DND-41 (cell line): ENCODE measurements at places on chromosomes 4 and X.

DNA sequence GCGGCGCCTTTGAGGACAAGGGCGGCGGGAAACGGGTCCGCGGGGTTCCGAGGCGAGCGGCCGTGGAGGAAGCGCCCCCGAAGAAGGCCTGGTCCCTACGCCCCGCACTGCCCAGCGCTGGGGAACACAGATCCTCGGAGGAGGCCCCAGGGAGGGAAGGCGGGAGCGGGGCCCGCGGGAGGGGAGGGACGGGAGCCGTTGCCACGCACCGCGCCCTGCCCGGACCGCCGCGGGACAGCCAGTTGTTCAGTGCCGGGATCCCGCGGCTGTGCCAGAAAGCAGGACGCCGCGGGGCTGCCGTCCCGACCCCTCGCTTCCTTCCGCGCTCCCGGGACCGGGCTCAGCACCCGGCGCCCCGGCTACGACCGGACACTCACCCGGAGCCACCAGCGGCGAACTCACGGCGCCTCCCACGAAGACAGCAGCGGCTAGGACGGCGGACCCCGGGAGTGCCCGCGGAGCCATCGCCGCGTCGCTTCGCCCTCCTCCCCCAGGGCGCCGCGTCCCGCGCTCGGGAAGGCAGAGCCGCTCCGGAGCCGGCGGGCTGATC lies 278 bp downstream of the RELL1 start:
- DNase-seq: peak; percentile 55

DNA sequence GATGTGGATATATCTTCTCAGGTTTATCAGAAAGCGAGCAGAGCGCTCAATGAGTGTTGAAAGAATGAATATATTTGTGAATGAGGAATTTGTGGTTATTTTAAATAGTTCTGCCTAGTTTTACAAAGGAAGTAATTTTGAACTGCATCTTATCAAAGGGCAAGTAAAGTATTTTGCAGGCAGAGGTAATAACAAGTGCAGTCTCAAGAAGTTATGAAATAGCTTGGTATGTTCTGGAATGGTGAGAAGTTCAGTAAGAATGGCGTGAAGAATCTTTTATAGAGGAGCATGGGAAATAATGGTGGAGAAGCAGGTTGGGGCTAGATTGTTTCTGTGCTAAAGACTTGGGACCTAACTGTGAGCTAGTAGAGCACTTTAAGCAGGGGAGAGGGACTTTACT lies 10.9 kb downstream of the TMA16 start:
- DNase-seq: no peak

DNA sequence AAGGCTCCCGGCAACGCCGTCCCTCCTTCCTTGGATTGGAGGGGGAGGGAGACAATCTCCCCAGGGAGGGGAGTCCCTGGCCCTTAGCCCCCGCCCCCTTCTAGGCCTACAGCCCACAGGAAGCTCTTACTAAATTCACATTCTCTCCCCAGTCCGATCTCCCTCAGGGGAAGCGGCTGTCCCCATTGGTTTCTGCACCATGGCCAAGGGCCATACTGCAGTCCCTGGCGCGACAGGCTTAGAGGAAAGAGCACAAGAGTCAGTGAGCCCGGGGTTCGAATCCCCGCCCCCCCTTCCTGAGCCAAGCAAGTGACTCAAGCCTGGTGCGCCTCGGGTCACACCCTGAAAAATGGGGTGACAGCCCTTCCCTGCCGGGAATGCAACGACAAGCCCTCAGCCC lies 1.1 kb downstream of the ABLIM2 start:
- no peak for DNase-seq

DNA sequence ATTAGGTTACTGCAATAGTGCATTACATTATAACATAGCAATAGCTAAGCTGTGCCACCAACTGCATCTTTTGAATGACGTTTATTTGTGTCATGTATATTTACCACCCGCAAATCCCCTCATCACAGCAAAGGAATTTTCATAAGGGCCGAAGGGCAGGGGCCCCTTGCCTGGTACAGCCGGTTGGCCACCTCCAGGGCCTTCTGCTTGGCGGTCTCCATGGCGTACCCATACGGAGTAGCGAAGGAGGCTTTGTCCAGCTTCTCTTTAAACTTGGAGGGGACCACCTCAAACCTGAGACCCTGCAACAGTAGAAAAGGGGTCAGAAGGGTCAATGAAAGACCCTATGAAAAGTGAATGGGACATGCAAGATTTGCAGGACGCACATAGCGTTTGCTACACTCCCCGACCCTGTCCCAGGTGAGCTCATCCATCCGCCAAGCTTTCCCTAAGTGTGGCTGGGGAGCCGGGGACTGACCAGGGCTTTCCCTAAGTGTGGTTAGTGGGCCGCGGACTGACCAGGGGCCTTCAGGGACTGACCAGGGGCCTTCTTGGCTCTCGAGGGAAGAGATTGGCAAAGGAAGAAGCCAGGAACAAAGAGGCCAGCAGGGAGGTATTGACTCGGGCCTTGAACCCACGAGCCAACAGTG lies 10.6 kb downstream of the ASMTL start:
- DNase-seq: peak; percentile 4

GRCh38 chr4:8688041-8688907 lies 95.7 kb downstream of the CPZ start:
- no peak for DNase-seq

- DNase-seq: peak; percentile 7
Observed at GRCh38 chr4:83320548-83320947, 14.1 kb downstream of the HPSE start.

DNA sequence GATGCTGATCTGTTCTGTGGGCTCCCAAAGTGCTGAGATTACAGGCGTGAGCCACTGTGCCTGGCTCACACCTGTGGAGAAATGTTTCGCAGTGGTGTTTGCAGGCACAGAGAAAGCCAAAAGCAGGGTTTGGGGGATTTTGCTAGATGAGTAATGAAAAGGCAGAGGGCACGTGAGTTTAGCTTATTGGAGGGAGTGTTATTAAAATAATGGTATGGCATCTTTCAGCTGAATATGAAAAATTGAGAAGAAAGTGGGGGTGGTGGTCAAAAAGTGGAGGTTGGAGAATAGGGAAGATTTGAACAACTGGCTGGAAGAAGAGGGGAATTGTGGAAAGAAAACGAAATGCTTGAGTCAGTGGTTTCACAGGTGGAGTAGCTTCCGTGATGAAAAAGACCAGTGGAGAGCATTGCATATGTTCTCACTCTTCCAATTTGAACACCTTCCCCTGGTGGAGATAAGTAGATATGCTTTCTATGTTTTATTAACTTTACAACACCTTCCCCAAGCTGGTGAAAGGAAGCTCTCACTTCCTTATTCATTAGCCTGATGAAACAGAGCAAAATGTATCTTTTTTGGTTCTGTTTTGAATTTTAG lies 1.1 kb upstream of the CHST7 start:
- DNase-seq: no peak

DNA sequence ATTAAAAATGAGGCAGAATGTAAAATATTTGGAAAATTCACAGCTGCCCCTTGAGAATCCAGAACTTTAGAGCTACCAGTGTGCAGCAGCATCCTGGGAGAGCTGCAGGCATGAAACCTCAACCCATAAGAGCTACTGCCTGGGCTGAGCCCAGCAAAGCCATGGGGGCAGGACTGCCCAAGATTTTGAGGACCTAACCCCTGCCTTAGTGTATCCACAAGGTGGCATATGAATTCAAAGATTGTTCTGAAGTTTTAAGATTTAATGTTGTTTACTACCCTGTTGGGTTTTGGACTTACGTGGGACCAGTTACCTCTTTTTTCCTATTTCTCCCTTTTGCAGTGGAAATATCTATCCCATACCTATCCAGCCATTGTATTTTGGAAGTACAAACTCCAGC lies 26.4 kb downstream of the CASP6 start:
- no peak for DNase-seq

GRCh38 chr4:138178566-138178965 lies 63.6 kb downstream of the SLC7A11 start:
- no peak for DNase-seq

DNA sequence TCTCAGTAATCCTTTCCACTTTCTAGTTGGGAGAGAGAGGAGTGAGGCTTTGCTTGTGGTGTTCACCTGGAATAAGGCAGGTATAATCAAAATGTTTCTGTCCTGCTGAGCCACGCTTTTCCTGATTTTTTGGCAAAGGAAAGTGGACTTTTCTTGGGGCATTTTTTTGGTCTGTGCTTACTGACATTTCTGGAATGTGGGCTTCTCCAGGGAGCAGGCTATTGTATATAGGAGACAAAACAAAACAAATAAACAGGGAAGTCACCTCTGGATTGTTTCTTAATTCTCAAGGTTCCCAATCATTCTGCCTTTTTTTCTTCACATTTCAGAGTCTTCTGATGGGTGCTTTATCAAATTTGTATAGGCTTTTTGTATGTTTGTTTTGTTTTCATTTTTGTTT lies 25.7 kb upstream of the RP2 start:
- DNase-seq: no peak

DNA sequence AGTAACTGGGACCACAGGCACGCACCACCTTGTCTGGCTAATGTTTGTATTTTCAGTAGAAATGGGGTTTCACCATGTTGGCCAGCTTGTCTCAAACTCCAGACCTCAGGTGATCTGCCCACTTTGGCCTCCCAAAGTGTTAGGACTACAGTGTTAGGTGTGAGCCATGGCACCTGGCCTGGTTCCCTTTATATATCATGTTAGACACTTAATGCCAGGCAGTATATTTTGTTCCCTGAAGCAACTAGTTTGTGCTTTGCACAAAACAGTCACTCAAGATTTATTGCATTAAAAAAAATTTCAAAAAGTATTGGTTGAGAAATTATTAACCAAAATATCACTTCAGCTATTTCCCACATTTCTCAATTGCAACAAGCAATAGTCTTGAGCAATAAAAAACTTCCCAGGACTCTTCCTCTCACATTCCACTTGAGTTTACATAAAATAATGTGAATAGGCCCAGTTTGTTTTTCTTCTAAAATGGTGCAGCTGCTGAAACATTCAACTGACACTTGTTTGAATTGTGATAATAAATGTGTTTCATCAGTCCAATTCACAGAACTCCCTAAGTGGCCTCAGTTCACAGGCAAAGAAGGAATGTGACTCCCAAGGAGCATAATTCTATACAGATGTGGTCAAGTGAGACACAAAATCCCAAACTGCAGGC lies 22.7 kb downstream of the CXCL1 start:
- DNase-seq: no peak

- DNase-seq: no peak
Observed at GRCh38 chrX:19870710-19871490, 16.5 kb downstream of the SH3KBP1 start.

GRCh38 chrX:13498238-13498637 lies 71.2 kb upstream of the EGFL6 start:
- no peak for DNase-seq

GRCh38 chr4:8468746-8469535 lies 28.4 kb downstream of the TRMT44 start:
- DNase-seq: peak; percentile 47

DNA sequence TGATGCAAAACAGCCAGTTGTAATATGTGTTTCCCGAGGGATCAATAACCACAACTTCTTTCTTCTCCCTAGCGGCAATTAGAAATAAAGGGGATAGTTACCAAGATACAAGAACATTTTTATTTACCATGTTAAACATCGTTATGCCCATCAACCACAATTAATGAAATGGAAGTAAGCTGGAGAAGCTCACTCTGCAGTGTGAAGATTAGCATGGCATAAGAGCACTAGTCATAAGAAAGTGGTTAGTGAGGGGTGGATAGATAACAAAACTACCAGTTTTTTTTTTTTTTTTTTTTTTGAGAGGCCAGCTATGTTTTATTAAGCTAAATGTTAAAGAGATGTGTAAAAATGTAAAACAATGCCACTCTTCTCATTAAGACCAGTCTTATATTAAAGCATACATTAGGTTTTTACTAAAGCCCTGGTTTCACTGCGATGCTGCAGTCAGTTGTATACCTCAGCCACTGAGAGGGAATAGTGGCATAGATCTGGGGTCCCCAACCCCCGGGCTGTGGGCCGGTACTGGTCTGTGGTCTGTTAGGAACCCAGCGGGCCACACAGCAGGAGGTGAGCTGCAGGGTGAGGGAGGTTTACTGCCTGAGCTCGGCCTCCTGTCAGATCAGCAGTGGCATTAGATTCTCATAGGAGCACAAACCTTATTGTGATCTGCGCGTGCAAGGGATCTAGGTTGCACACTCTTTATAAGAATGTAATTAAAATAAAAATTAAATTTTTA lies 27.9 kb upstream of the NFXL1 start:
- DNase-seq: no peak

- no peak for DNase-seq
Observed at GRCh38 chr4:174279433-174280155, 3.9 kb downstream of the FBXO8 start.

- DNase-seq: peak; percentile 56
Observed at GRCh38 chrX:121308276-121308805, 260.9 kb downstream of the GLUD2 start.

GRCh38 chrX:545452-545885 lies 85.1 kb upstream of the SHOX start:
- DNase-seq: no peak

DNA sequence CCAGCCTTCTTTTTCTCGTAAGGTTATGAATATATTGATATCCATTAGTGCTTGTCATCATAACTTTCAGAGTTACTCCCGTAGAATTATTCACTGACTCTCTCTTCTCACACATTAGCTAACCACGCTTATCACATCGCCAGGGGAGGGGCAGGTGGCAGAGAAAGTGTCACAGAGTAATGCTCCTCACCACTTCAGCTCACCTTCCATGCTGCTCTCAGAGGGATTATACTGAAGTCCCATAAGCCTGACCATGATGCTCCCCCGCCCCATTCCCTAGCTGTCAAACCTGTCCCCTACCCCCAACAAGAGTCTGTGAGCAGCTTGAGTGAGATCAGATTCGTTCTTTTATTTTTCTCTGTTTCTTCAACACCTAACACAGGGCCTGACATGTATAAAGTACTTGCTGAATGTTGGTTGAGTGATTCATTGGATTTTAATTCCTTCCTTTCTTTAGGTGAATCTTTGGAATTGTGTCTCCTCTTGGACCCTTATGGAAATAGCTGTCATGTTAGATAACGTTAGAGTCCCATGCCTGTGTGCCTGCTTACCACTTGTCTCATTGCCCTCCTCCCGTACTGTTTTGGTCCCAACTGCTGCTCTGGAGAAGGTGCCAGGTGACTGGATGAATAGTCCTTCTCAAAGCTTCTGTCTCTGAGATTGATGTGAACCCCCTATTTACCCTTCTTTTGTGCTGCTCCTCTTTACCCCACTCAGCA lies 55.1 kb downstream of the RS1 start:
- DNase-seq: no peak

GRCh38 chr4:157961229-157961990 lies 211.4 kb downstream of the GASK1B start:
- no peak for DNase-seq

DNA sequence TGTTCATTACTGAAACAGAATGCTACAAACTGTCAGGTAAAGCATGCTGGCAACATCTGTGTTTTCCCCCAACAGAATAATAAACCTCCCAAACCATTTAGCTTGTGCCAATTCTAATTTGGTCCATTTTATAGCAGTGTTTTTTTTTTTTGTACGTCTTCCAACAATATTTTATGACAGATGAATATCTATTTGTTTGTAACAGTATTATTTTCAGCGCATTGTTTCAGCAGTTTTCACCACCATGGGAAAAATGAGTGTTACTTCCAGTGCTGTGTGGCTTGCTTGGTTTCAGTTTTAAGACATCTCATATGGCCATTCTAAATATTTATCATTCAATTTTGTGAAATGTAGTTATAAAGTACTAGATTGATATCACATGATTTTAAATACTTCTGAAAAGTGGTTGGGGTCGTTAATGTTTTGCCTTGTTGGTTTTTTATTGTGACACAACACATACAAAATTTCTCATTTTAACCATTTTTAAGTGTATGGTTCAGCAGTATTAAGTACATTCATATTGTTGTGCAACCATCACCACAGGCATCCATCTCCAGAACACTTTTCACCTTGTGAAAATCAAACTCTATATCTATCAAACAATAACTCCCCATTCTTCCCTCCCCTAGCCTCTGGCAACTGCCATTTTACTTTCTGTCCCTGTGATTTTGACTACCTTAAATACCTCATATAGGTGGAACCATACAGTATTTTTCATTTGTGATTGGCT lies 25.6 kb upstream of the TBC1D19 start:
- DNase-seq: no peak
